Type B pancreatic cell (in vitro differentiated cells): ENCODE measurements at places on chromosomes 1 and 21.

GRCh38 chr1:242890192-242890741 is 364.8 kb downstream of the CEP170 start:
- peak; percentile 77 for DNase-seq

- DNase-seq, result no peak
Measured at GRCh38 chr1:231781892-231782291, 155.3 kb downstream of the DISC1 start.

DNA sequence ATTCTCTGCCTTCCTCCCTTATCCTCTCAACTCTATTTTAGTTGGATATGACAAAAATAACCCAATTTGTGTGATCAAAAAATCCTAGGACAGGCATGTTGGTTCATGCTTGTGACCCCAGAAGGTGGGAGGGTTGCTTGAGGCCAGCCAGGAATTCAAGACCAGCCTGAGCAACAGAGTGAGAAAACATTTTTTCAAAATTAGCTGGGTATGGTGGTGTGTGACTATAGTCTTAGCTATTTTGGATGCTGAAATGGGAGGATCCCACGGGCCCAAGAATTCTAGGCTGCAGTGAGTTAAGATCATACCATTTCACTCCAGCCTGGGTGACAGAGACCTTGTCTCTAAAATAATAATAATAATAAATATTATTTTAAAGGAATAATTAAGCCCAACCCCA is 1383.1 kb upstream of the ADGRL2 start:
- DNase-seq, result no peak

DNA sequence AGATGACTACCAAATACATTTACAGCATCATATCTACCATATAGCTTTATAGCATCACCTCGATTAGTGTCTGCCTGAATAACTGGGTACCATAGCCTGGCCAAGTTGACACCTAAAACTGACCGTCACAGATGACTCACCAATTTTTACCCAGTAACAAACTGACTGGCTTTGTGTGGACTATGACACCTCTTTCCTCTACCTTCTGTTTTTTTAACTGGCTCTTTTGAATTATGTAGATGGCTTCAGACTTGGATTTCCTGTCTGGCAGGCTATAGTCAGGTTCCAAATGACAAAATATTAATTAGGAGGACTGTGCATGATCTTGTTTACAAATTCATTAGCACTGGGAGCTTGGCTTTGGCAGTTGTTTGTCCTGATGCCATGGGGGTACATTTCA is 360.3 kb downstream of the TGFB2 start:
- DNase-seq, result no peak

DNA sequence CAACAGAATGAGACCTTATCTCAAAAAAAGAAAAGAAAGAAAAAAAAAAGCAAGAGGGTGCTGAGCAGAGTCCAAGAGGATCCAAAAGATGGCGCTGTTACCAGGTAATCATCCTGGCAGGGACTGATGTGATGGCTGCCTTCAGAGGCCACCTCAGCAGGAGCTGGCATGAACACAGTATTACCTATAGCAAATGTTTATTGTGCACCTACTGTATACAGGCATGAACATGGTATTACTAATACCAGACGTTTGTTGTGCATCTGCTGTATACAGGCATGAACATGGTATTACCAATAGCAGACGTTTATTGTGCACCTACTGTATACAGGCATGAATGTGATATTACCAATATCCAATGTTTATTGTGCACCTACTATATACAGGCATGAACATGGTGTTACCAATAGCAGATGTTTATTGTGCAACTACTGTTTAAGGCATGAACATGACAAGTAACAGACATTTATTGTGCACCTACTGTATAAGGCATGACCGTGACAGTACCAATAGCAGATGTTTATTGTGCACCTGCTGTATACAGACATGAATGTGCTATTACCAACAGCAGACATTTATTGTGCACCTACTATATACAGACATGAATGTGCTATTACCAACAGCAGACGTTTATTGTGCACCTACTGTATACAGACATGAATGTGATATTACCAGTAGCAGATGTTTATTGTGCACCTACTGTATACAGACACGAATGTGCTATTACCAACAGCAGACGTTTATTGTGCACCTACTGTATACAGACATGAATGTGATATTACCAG is 115.1 kb upstream of the TMEM51 start:
- DNase-seq, result no peak

DNA sequence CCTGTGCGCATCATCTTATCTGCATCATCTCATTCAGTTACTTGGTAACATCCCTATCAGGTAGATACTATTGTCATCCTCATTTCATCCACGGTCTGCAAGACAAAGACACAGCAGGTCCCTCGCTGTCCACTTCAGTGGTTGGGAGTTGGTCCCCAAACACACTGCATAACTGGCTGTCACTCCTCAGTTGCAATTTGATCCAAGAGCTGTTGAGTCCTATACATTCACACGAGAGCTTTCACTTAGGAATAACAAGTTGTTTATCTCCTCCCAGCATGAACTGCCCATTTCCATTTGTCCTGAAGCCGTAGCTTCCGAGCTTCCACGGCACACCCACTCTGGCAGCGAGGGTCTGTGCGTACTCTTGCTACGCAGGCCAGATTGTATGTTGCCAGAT is 472.0 kb downstream of the CAMTA1 start:
- no peak for DNase-seq

DNA sequence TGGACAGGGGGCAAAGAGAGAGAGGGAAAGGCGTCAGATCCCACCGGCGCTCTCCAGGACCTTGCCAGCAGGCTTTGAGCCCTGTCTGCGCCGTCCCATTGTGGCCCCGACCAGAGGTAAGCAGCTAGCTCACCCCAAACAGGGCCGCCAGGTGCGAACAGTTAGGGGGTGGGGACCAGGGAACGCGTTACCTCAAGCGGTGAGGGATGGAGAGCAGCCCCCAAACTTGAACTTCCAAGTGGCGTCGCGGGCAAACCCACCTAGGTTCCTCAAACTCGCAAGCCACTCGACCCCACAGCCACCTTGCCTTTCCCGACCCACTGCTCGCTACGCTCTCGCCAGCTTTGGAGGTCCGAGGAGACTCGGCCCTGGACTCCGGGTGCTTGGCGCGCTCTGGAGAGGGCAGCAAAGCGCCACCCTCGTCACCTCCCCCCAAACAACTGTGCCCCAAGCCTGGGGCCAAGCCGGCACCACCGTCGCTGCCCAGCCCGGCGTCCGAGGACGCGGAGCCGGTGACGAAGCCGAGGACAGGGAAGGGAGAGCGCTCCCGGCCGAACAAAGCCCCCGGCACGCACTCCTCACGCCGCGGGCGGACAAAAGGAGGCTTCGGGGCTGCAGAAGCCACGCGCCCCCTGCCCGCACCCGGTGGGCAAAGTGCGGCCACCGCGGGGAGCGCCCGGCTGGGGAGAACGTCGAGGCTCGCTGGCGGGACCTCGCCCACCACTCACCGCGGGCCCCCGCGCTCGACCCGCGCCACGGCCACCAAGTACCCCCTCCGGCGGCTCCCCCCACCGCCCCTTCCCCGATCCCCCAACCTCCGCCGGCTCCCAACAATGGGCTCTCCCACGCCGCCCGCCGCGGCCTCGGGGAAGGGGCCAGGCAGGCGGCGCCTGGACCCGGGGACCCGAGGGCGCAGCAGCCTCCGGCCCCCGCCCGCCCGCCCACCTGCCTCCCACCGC is 976 bp downstream of the SSBP3 start:
- no peak for DNase-seq

GRCh38 chr1:231162970-231163829 is 1.3 kb downstream of the TRIM67 start:
- no peak for DNase-seq

GRCh38 chr1:194081444-194081843 is 895.0 kb upstream of the B3GALT2 start:
- DNase-seq, result no peak

DNA sequence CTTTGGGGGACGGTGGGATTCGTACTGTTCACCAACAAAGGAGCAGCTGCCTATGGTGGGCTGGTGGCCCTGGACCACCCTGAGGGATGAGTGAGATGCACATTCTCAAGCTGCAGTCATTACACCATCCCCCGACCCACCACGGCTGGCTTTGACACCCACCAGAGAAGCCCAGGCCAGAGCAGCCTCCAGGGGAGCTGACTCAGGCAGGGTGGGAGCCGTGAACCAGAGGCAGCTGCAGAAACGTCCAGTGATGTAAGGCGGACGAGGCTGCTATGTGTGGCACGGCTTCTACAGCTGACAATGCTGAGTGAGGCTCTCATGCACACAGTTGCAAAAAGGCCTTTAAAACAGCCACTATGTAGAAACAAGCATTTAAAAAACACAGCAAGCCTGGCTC is 40.1 kb downstream of the CHAF1B start:
- no peak for DNase-seq

- DNase-seq, result no peak
Measured at GRCh38 chr1:206809504-206810084, 37.3 kb upstream of the IL10 start.

DNA sequence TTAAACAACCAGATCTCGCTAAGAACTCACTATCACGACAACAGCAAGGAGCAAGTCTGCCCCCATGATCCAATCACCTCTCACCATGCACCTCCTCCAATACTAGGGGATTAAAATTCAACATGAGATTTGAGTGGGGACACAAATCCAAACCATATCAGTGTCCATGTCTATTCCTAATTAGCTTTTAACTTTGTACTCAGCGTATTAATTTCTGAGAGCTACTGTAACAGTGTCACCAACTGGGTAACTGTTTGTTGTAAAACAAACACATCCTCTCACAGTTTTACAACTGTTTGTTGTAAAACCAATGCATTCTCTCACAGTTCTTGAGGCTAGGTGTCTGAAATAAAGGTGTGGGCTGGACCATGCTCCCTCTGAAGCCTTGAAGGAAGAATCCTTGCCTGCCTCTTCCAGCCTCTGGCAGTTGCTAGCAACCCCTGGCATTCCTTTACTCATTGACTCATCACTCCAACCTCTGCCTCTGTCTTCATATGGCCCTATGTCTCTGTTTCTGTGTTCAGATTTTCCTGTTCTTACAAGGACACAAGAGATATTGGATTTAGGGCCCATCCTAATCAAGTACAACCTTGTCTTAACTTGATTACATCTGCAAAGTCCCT is 121.2 kb downstream of the LTN1 start:
- DNase-seq, result no peak

GRCh38 chr21:37800057-37800455 is 116.2 kb downstream of the KCNJ6 start:
- no peak for DNase-seq

DNA sequence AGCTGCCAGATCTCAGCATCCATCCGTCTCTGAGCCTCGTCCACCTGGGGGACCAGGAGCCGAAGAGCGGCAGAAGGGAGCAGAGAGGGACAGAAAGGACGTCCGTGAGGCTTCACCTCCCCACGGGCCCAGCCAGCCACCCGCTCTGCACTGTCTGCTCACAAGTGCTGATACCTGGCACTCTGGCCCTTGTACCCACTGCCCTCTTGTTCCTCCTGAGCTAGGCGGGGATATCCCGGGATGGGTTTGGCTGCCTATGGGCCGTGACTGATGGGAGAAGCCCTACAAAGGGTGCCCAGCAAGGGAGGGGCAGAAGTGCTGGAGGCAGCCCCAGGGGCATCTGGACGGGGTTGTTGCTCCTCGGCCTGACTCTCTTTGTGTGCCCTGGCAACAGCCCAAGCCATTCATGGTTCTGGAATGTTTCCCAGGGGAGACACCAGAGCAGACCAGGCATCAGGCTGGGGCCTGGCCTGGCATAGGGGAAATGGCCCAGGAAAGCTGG is 57.6 kb downstream of the LDLRAD2 start:
- DNase-seq, result no peak

GRCh38 chr1:42518908-42519307 is 55.8 kb downstream of the CCDC30 start:
- no peak for DNase-seq

- no peak for DNase-seq
Measured at GRCh38 chr1:32768110-32768850, 48.9 kb downstream of the YARS1 start.

GRCh38 chr1:107323784-107324183 is 182.9 kb downstream of the NTNG1 start:
- no peak for DNase-seq

DNA sequence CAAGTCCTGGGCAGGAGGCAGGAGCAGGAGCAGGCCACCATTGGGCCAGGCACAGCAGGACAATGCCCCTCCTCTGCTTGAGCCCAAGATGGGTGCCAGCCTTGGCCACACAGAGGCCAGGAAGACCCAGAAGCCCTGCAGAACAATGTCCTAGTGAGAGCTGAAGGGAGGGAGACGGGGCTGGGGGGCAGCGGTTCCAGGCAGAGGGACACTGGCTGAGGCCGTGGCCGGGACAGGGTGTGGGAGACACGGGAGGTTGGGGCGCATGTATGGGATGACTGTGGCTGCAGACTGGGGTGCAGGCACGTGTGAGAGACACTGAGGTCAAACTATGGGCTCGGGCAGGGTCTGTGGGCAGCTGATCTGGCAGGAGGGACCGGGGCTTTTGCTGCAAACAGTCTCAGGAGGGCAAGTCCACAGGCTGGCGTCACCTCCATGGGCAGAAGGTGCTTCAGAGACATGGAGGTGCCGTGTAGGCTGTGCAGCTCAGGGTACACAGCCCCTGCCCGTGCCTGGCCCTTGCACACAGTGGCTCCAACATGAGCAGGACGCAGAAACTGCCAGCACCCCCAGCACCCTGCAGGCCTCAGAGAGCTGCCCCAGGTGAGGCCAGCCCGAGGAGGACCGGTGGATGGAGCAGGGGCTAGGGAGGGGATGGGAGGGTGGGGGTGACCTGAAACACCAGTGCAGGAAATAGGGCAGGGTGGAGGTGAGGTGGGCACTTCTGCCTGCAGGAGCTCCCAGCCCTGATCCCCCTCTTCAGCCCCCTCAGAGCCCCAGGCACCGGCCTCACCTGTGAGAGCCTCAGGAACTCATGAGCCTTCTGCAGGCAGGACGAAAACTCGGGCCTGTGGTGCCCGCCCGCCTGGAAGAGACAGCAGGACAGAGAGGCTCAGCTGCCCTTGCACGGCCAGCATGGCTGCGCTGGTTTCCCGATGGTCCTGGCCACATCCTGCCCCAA is 19.5 kb downstream of the LSS start:
- DNase-seq, result no peak

- no peak for DNase-seq
Measured at GRCh38 chr1:33660244-33660643, 187.8 kb downstream of the ZSCAN20 start.

GRCh38 chr1:10932088-10932487 is 80.4 kb upstream of the TARDBP start:
- no peak for DNase-seq

- DNase-seq, result no peak
Measured at GRCh38 chr1:3506041-3506440, 51.6 kb downstream of the ARHGEF16 start.

DNA sequence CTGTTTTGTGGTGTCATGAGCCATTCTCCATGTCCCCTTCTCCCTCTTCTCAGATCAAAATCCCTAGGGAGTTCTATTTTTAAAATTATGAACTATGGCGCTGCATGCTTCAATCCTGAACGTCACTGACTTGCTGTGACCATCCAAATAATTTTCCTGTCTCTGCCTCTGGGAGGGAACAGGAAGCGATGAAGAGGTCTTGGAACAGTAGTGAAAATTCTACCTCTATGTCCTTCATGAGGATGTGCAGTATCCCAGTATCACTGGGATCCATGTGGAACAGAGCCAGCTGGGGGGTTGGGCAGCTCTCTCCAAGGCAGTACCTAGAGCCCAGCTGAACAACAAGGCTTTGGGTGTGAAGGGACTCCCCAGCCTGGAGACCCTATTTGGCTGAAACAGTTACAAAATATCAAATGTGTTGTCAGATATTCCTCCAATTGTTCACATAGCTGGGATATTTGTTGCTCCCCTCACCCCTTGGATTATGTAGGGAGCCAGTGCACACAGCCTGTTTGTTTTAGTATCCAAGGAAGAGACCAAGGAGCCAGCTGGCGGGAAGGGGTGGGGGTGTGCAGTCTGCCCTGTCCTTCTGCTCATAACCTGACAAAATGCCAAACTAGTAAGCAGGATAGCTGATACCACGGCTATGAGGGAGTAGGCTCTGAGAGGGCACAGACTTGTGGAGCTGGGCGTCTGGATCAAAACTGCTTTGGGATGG is 7.6 kb downstream of the DCLRE1B start:
- DNase-seq, result no peak
